ENCODE measurements at places on chromosomes 7 and 10.

- no peak for DNase-seq
Observed at GRCh38 chr10:23284674-23285335, 59.8 kb downstream of the C10orf67 start.

DNA sequence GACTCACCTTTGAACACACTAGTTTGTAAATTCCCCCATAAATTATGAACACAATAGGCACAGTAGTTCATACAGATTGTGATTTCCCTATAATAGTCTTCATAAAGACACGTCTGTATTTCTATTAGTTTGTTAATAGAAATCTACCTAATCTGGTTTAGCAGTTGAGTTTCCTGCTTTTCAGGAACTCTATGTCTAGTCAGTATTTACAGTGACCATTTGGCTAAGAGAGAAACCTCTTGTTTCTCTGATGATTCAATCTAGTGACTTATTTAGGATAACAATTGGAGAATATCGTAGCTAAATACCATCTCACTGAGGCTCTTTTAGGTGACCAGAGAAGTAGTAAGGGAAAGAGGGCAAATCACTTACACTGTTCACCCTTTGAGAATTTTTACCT lies 5.9 kb upstream of the HERPUD2 start:
- no peak for DNase-seq

DNA sequence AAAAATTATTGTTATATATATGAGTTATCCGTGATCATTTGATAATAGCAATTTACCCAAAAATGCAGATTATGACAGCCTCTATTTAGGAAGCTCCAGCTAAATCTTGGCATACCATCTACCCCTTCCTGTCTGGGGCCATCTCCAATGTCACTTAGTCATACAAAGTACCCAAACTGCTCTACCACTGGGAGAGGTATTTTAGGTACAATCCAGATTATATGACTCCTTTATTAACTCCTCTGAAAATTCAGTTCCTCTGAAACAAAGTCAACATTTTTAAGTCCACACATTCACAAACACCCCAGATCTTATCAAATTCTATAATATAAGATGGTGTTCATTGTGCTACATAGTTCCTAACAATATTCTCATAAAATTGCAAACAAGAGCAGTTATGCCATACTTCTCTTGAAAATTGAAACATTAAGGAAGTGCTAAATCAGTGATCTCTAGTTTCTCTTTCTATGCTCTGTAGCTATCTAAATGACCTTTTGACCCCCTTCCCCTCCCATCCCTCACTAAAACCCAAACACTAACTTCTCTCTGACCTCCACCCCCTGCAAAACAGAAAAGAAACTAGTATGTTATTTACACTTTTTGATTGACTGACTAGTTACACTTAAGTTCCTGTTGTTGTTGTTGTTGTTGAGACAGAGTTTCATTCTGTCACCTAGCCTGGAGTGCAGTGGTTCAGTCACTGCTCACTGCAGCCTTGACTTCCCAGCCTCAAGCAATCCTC lies 16.4 kb downstream of the HOXA1 start:
- no peak for DNase-seq

GRCh38 chr10:119523895-119524719 lies 18.4 kb downstream of the RGS10 start:
- DNase-seq = no peak

GRCh38 chr10:83592337-83592935 lies 546.9 kb upstream of the GHITM start:
- DNase-seq = no peak

- DNase-seq = no peak
Observed at GRCh38 chr7:106639476-106640334, 21.3 kb downstream of the CCDC71L start.

- DNase-seq = no peak
Observed at GRCh38 chr10:103688491-103688890, 166.9 kb downstream of the SH3PXD2A start.

GRCh38 chr7:83178796-83179195 lies 16.1 kb upstream of the PCLO start:
- no peak for DNase-seq

DNA sequence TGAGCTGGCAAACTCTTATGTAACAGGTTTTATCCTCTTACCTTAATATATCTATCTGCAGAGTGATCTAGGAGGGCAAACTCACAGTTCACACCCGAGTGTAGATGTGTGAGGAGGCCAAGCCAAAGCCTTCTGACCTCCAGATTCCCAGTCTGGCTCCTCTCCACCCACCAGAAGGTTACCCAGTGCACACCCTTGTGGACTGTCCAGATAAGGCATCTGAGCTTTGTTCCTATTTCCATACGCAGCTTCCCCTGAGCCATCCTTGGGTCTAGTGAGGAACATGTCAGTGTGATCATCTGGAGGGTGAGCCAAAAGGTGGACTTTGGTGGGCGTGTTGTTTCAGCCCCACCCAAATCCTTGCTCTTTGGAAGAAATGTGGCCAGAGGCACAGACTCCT lies 203.0 kb upstream of the MEOX2 start:
- DNase-seq = no peak

Measured in CD4-positive, alpha-beta T cell treated with Interleukin-2 at 100 ng/mL for 4 hours (primary cell).